ENCODE measurements at places on chromosomes 7 and 10.

DNA sequence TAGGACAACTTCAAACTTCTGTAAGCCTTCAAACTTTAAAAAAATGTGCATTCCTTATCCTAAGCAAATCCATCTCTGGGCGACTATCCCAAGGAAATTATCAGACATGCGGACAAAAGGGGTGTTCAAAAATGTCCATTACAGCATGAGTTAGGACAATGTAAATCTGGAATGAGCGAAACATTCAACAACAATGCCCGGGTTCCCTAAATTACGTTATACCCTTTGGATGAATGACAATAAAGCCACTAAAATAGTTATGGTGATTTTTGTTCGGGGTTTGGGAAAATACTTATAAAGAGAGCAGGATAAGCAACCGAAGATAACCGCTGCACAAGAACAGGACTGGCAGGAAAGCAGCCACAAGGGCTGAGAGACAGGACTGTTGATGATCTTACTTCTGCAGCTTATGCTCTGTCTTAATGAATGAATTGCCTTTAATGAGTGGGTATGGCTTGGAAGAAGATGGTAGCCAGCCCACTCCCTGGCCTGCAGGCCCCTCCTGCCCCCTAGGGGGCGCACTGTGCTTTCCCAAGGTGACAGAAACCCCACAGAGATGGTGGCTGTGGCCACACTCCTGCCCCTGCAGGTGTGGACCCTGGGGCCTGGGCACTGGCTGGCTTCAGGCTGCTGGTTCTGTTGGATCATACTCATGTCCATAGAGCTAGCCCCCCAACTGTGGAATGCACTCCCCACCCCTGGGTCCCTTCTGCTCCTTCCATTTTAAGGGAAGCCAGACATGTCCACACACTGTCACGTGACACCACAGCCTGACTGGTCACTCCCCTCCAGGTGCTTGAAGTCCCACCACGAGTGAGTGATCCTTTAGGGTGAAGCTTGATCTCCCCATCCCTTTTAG is 45.0 kb downstream of the ZCCHC24 start:
- peak; percentile 27 for DNase-seq

- DNase-seq, result no peak
Measured at GRCh38 chr7:36058020-36058592, 94.9 kb upstream of the EEPD1 start.

DNA sequence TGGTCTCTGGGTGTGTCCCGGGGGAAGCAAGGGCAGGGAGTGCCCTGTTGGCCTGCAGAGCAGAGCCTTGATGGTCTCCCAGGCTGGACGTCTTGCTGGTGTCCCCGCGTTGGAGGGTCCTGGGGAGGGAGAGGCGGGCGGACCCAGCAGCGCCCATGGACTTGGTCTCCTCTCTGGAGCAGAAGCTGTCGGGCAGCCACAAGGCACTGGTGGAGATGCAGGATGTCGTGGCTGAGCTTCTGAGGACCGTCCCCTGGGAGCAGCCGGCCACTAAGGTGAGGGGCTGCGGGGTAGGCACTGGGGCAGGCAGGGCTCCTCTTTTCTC is 20.9 kb downstream of the TTYH3 start:
- no peak for DNase-seq

GRCh38 chr7:49703881-49704280 is 69.6 kb upstream of the VWC2 start:
- DNase-seq, result no peak

DNA sequence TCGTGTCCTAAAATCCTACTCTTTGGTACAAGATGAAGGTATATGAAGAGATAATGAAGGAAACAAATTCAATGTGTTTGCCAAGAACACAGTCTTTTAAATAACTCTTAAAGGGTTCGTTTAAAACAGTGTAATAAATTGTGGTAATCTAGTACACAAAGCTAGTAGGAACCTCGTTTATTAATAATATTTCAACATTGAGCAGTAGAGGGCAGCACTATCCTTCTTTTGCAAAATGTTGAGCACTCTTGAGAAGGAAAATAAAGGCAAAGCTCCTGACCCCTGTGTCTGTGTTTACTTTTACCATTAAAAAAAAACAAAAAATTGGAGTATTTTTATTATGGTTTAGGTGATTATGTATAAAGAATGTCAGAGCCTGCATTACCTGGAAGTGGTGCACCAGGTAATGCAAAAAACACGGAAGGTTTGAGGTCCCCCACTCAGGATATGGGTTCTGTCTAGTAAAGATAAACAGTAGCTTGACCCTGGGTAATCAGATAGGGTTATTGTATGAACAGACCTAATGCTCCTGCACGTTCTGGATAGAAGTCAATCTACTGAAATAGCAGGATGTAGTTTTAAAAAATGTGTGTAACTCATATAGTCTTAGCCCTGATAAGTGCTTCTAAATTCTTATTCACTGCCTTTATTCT is 5.7 kb upstream of the GOT1 start:
- DNase-seq, result no peak

GRCh38 chr10:104574427-104574826 is 66.7 kb upstream of the SORCS3 start:
- no peak for DNase-seq

Measured in effector CD4-positive, alpha-beta T cell (primary cell).